ENCODE measurements at places on chromosomes 12 and 14. TPM values are rescaled to one million over a fixed set of nuclear protein-coding genes. Genes with fewer than 3 reads are reported as not detected.

- DNase-seq, result no peak
These were observed 117.7 kb downstream of the ZFP36L1 start for GRCh38 chr14:68675233-68675577.

- no peak for DNase-seq
These were observed 59.0 kb upstream of the ANP32D start for GRCh38 chr12:48413388-48413787.

KRT71 gene
- not detected for polyA plus RNA-seq

ASPG gene
- 14.9 TPM for polyA plus RNA-seq

DNA sequence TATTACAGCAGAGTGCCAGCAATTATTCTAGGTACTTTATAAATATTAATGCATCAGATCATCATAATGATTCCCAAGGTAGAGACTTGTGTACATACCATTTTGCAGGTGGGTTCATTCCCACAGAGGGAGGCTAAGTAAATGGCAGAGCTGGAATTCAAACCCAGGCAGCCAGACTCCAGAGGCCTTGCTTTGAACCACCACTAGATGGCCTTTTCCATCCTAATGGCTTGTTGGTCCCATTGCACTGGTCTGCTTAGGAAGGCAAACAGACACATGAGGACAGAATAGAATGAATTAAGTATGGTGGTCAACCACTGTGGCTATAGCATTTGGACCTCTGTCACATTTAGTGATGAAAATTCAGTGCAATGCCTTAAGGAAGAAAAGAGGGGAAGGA, 158.7 kb downstream of the METTL25 start:
- no peak for DNase-seq

DNA sequence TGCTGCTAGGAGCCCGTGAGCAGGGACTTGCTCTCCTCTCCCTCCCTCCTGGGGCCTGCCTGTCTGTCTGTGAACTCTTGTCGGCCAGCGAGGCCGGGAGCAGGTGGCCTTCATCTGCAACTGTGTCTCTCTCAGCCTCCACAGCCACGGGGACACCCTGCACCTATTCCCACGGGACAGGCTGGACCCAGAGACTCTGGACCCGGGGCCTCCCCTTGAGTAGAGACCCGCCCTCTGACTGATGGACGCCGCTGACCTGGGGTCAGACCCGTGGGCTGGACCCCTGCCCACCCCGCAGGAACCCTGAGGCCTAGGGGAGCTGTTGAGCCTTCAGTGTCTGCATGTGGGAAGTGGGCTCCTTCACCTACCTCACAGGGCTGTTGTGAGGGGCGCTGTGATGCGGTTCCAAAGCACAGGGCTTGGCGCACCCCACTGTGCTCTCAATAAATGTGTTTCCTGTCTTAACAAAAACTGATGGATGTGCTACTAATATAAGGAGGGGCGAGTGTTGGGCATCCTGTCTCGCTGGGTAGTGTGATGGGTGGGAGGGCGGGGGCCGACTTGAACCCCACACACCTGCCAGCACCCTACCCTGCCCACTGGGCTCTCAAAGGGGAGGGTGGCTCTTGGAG, 34.8 kb downstream of the MEG3 start:
- no peak for DNase-seq

GRCh38 chr12:124160097-124160756, 134.7 kb upstream of the RFLNA start:
- no peak for DNase-seq

DNA sequence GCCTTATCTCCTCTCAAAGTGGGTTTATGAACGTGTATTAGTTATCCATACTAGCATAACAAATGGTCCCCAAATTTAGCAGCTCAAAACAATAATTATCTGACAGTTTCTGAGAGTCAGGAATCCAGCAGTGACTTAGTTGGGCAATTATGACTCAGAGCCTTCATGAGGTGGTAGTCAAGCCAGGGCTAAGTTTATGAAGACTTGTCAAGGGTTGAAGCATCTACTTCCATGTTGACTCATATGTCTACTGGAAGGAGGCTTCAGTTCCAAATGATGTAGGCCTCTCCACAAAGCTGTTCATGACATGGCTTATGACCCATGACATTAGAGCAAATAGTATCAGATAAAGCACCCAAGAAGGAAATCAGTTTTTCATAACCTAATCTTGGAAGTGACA, 73.2 kb downstream of the IPO8 start:
- no peak for DNase-seq

RDH12 gene
- polyA plus RNA-seq, result 0.46 TPM

PLBD1 gene
- 42.8 TPM for polyA plus RNA-seq

DNA sequence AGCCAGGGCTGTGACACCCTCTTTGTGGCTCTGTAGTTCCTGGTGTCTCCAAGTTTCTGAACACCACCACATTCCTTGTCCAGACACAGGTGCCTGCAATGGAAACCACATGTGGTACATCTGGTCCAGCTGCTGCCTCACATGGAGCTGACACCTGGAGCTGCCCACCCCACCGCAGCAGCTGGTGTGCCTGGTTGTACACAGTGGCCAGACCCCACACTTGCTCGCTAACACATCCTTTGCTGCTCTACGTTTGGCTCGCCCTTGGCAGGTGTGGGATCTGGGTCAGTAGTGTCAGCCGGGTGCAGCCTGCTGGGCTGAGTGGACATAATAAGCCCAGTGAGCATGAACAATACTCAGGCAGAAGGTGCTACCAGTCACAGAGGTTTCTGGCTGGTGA, 198.9 kb downstream of the ADGRD1 start:
- DNase-seq, result no peak

C1R gene
- polyA plus RNA-seq, result 34.8 TPM

- DNase-seq, result no peak
These were observed 29.8 kb upstream of the CCT2 start for GRCh38 chr12:69555461-69555860.

- no peak for DNase-seq
These were observed 201.7 kb upstream of the FKBP4 start for GRCh38 chr12:2593045-2593444.

GRCh38 chr14:59090572-59090971, 97.9 kb upstream of the DAAM1 start:
- DNase-seq, result no peak

- DNase-seq, result no peak
These were observed 24.8 kb downstream of the MVK start for GRCh38 chr12:109598428-109598854.
